ENCODE measurements at places on chromosomes 2 and 18.

GRCh38 chr2:47460766-47461165 is 57.8 kb downstream of the MSH2 start:
- no peak for DNase-seq

GRCh38 chr2:1571477-1572417 is 158.5 kb downstream of the TPO start:
- no peak for DNase-seq

- no peak for DNase-seq
Measured at GRCh38 chr2:12274591-12274990, 442.1 kb upstream of the TRIB2 start.

GRCh38 chr2:196478588-196478987 is 160.9 kb upstream of the CCDC150 start:
- no peak for DNase-seq
